Femur (tissue), 1 donor: ENCODE measurements at places on chromosomes 5 and 9.

GRCh38 chr5:154370813-154371212 is 75.0 kb upstream of the SAP30L start:
- DNase-seq: no peak

GRCh38 chr5:35159370-35159742 is 70.9 kb downstream of the PRLR start:
- no peak for DNase-seq

GRCh38 chr5:176806137-176806536 is 4.2 kb upstream of the UNC5A start:
- no peak for DNase-seq

DNA sequence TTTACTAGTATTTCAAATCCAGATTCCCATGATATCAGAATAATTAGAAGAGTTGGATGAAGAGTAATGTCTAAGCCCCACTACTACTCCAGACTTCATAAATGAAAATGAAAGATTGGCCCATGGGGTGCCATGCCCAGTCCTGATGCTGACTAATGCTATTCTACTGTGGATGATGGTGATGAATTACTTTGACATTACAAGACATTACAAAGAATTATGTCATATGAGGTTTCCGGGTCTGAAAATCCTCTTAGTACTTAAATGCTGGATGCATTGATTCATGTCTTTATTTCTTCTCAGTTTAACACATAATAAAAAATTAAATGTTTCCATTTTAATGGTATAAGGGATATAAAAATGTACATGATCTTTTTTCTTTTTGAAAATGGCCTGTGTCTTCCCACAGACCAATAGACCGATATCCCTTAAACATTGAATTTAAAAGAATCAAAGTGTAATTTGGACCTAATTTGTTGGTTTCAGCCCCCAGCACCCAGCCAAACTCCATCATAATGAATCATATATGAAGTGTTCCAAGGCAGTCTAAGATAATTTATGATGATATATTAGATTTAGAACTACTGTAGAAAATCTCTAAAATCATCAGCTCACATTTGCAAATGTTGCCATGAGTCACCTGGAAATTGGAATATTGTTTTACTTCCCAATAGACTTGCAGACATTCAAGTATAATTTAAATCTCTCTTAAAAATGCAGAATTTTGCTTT is 223.6 kb upstream of the SGCD start:
- no peak for DNase-seq

DNA sequence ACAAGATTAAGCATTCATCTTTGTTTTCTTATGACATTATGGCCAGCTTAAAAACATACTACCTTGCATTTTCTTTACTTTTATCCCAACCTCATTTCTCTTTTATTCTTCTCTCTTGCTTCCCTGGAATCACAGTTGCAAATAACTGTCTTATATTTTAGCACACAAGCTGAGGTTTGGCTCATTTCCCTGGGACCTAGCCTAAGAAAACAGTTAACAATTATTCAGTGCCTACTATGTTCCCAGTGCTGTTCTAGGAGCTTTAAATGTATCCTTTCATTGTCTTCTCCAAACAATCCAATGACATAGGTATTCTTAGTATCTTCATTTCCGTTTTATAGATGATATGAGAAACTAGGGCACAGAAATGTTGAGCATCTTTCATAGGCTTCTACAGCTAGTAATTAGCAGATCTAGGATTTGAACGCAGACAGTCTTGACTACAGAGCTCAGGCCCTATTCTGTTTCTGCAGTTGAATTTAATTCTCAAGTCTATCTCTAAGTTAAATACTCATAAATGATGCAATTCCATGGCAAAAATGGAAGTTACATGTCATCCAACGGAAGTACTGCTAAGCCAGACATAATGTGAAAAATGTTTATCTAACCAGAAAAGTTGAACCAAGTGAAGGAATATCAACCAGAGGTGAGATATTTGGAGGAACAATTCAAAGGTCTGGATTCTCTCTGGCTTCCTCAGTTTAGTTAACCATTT is 52.3 kb upstream of the MTAP start:
- no peak for DNase-seq

DNA sequence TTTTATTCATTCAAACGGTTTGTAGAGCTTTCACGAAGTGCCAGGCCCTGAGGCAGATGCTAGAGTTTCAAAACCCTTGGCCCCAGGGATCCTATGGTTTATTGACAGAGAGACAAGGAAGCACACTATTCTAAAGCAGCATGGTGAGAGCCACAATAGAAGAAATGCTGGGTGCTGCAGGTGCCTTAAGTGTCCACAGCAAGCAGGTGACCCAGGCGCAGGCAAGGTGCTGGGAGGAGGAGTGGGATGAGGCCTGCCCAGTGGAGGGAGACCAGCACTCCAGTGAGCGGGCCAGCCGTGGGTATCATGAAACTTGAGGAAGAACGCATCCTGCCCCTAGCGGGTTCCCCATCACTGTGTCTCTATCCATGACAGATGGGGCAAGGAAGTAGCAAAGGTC is 71.0 kb downstream of the OSMR start:
- DNase-seq: no peak

GRCh38 chr5:3114467-3114866 is 363.0 kb upstream of the IRX2 start:
- DNase-seq: no peak

GRCh38 chr9:137007108-137007815 is 10.9 kb upstream of the CLIC3 start:
- DNase-seq: no peak

- DNase-seq: no peak
These were observed 29.0 kb upstream of the MYORG start for GRCh38 chr9:34405719-34406118.

DNA sequence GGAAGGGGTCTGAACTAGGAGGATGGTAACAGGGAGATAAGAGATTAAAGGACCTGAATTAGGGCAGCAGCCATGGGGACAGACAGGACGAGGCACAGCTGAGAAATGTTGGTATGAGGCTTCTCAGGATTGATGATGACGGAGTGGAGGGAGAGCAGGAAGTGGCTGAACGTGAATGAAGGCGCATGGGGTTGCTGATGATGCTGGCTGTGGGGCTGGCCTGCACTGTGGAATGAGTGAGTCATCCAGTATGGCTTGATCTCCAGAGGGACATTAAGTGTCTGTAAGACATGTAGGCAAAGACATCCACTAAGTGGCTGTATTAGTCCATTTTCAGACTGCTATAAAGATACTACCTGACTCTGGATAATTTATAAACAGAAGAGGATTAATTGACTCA is 256.4 kb downstream of the ICE1 start:
- no peak for DNase-seq

DNA sequence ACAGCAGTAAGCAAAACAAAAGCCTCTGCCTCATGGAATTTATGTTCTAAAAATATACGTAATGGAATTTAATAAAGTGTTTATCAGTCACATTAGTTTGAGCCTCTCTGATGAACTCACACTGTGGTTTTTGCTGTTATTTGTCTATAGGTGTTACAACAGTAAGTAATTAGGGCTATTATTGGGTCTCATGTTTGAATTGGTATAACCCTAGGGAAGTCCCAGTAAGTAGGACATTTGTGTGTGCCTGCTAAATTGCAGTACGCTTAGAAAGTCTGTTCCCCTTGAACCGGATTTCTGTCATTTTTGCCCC is 197.6 kb downstream of the NR3C1 start:
- DNase-seq: no peak

DNA sequence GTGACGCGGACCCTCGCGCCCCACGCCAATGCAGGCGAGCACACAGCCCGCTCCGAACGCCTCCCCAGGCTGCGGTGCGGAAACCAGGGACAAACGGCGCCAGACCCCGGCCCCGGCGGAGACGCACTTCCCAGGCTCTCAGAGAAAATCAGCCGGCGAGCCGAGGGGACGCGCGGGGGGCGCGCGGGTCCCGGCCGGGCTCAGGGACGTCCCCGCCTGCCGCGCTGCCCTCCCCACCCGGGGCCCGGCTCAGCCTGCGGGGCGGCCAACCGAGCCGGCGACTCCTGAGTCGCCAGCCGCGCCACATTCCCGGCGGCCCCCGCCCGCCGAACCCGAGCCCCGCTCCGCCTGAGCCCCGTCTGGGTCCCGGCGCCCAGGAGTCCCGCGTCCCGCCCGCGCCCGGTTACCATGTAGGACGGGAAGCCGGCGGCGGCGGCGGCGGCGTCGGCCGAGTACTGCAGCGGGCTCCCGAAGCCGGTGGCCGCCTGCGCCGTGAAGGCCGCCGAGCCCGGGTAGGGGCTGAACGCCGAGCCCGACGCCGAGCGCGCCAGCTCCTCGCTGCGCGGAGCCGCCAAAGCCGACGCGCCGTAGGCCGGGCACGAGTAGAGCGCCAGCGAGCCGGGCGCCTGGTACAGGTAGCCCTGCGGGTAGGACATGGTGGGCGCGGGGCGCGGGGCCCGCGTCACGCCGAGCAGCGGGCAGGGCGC is 566 bp downstream of the IRX2 start:
- DNase-seq: no peak

DNA sequence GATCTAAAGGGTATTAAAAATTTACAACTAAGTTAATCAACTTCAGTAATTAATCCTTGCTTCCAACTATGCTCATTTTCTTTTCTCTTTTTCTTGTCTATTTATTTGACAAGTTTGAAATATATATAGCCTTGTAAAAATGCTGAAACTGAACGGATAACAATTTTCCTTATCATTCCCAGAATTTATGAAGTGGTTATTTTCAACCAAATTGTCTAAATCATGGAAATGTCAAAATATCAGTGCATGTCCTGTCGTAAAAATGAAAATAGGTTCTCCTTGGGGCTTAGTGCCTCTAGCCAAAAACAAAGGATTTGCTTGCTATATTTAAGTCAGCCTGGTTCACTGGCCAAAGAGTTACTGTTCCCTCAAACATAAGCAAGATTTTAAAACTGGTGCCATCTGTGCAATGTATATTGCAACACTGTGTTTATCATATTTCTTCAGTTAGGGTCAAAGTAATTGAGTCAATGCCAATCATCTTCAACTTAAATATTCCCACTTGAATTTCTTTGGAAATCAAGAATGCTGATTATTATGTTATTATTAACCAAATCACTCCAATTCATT is 798.3 kb downstream of the MAT2B start:
- DNase-seq: no peak

DNA sequence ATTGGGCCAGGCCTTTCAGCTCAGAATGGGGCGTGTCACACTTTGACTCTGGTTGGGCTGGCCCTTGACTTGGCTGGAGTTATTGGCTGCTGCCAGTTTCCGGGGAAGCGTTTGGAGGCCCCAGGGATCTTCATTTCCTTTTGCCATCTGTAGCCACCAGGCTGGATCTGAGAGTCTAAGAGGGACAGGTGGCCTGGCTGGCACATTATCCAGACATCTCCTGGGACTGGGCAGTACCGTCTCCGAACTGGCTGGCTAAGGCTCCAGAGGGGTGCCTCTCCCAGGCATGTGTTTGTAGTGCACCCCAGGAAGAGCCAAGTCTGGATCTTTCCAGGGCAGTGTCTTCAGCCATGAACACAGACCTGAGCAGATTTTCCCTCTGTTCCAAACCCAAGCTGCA is 9.7 kb upstream of the JADE2 start:
- no peak for DNase-seq

DNA sequence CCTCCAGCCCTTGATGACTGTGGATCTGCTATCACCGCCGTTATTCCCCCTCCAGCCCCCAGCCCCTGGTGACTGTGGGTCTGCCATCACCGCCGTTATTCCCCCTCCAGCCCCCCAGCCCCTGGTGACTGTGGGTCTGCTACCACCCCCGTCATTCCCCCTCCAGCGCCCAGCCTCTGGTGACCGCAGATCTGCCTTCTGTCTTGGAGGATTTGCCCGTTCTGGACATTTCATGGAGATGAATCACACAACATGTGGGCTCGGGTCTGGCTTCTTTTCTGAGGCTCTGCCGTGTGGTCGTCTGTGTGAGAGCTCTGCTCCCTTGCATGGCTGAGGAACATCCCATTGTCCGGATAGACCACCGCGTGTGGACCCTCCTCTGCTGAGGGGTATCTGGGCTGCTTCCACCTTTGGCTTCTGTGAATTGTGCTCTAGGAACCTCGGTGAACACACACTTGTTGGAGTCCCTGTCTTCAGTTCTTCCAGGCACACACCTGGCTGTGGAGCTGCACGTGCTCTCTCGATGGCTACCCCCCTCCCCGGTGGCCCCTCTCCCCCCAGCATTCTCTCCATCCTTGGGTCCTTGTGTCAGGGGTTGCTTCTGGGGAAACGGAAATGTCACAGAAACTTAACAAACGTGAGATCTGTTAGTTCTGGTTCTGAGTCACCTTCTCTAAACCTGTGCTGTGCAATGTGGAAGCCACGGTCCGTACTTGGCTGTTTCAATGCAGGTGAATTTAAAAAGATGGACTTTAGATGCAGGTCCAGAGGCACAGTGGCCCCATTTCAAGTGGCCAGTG is 105.3 kb upstream of the COL5A1 start:
- DNase-seq: peak; percentile 65

GRCh38 chr5:5805916-5806315 is 383.4 kb downstream of the ICE1 start:
- DNase-seq: no peak

DNA sequence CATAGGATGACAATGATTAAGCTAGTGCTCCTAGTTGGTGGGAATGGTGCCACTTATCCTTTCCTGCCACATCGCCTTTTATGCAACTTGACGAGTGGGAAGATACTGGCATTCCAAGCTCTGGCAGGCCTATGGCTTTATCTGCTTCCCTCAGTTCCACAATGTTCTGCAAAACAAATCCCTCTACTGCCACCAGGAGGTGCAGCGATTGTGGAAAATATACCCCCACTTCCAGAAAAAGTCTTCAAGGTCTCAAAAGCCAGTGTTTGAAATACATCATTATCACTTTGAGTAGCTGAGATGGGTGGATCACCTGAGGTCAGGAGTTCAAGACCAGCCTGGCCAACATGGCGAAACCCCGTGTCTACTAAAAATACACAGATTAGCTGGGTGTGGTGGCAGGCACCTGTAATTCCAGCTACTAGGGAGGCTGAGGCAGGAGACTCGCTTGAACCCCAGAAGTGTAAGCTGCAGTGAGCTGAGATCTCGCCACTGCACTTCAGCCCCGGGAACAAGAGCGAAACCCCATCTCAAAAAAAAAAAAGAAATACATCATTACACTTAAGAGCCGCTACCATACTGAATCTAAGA is 3.4 kb downstream of the CLINT1 start:
- DNase-seq: peak; percentile 63

- DNase-seq: no peak
These were observed 150.7 kb upstream of the RASGRF2 start for GRCh38 chr5:80809451-80809850.

GRCh38 chr5:73542020-73542419 is 23.4 kb downstream of the ANKRA2 start:
- DNase-seq: no peak

- DNase-seq: no peak
These were observed 29.6 kb upstream of the BOD1 start for GRCh38 chr5:173645890-173646574.

DNA sequence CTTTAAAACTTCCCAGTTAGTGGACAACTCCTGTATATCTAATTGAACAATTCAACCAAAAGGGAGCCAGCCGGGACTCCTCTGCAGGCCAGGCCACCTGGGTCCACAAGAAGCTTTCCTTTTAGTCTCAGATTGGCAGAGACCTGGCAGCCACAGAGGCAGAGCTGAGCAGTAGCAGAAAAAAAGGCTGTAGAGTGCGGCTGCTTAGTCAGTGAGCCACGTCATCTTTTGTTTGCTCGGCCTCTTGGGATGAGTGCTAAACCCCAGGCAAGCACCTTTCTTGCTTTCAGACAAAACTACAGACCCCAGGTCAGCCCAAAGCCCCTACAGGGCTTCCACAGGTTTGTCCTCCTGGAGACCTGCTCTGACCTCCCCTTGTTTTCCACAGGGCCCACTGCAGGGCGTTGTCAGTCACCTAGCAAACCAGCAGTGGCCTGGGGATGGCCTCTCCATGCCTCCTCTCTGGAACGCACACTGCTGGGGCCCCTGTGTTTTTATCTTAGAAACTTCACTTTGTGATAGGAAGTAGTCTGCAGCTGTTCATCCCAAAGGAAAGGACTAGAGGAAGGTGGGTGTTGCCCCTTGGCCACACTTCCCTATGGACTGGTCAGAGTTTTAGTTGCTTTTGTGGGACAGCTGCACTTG is 49.9 kb downstream of the SHB start:
- DNase-seq: peak; percentile 43
